Head of caudate nucleus (tissue), 42 donors: ENCODE measurements at places on chromosomes 13 and 19.
A peak's percentile ranks its signal among the peaks of the same experiment; 100 is the strongest.

DNA sequence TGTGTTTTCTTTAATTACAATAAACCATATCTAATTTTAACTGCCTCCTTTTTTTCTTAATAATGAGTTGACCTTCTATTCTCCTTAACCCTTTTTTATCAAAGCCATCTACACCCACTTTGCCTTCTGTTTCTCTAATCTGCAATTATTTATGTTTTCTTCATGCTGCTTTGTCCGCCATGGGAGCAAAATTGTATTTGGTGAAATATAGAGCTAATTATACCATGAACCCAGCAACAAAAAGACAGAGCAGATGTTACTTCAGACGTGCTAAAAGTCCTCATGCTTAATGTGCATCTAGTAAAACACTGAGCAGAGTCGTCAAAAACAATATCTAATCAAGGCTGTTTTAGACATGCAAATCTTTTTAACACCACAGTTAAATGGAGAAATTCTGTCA, 264.7 kb downstream of the DACH1 start:
- DNase-seq, result no peak

- DNase-seq, result no peak
Measured at GRCh38 chr19:46665072-46665471, 4.1 kb upstream of the DACT3 start.

DNA sequence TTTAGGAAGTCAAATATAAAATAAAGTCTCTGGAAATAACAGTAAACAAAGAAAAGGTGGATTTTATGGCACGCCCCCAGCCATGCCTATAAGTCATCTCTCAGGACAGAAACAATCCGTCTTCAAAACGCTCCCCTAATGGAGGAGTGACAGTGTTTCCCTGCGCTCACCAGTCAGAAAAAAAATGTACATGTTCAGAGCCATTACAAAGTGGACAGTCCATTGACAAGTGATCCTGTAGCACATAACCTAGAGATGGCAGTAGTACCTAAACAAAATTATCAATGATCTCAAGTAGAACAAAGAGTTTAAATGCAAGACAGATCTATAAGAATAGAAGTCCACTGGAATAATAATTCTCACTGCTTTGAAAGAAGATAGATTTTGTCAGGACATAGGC, 891.7 kb upstream of the MIR17HG start:
- DNase-seq, result no peak

DNA sequence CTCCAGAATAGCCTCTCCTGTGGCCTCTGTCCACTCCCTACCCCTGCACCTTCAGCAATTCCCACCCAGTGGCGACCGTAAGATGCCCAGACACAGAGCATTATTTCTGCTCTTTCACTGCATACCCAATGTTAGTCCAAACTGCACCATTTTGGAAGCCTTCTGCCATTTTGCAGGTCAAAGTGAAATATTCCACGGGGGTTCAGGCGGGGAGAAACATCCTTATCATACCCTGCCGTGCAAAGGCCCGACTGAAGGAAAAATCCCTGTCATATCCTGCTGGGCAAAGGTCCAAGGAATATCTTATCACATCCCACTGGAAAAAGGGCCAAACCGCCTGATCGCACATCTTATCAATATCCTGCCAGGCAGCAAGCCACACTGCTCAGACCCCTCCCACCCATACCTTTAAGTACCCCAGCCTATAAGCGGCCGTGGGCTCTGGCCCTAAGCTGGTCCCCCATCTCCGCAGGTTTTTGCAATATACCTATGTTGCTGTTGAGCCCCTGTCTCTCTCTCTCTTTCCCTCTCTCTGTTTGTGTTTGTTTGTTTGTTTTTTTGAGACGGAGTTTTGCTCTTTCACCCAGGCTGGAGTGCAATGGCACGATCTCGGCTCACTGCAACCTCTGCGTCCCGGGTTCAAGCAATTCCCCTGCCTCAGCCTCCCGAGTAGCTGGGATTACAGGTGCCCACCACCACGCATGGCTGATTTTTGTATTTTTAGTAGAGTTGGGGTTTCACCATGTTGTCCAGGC, 18.2 kb downstream of the CLEC11A start:
- DNase-seq, result no peak

- DNase-seq, result no peak
Measured at GRCh38 chr19:2027361-2027760, 11.8 kb upstream of the BTBD2 start.

DNA sequence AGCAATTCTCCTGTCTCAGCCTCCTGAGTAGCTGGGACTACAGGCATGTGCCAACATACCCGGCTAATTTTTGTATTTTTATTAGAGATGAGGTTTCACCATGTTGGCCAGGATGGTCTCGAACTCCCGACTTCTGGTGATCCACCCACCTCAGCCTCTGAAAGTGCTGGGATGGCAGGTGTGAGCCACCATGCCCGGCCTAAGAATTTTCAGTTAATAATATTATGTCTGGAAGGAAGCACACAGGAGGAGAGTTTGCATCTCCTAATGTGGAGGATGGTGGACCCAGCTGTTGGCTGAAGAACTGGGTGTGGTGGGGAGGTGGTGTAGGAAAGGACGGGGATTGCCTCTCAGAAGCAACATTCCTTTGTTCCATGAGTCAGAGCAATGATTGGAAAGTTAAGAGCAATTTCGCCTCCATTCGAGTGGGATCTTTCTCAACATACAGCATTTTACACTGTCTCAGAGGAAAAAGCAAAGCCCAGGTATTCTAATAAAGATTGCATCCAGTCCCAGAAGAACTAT, 11.9 kb downstream of the PDCD2L start:
- no peak for DNase-seq

DNA sequence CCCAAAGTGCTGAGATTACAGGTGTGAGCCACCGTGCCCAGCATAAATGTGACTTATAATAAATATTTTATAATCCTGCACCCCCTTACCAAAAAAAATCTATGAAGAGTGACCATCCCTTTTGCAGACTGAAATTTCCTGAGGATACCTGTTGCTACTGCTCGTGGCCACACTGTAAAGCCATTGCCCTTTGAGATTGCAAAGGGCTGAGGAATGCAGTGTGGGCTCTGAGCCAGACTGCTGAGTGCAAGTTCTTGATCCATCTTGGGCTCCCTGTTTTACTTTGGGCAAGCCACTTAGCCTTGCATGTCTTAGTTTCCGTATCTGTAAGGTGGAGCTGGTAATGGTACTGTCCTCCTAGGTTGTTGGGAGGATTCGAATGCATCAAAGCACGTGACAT, 23.4 kb downstream of the SIPA1L3 start:
- no peak for DNase-seq

- DNase-seq, result no peak
Measured at GRCh38 chr19:36819130-36819630, 19.0 kb downstream of the ZNF790 start.

DNA sequence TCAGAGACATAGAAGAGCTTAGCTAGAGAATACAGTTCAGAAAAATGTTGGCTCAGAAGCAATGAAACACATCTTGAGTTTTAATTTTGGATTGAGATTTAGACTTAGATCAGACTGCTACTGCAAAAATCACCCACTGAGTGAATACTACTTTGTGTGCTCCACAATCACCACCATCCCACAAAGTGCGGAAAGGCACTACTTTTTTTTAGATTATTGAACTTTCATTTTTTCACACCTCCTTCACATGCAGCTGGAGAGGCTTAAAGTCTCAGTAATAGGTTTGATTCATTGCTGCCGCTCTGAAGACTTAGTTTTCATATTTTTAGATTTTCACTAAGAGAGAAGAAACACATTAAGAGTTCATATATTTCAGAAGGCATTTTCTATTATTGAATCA, 289.9 kb upstream of the PRR20A start:
- DNase-seq, result no peak

GRCh38 chr13:27024776-27025492, 146.7 kb downstream of the USP12 start:
- DNase-seq, result no peak

GRCh38 chr19:2274185-2274711, 7.7 kb downstream of the PEAK3 start:
- DNase-seq, result no peak

DNA sequence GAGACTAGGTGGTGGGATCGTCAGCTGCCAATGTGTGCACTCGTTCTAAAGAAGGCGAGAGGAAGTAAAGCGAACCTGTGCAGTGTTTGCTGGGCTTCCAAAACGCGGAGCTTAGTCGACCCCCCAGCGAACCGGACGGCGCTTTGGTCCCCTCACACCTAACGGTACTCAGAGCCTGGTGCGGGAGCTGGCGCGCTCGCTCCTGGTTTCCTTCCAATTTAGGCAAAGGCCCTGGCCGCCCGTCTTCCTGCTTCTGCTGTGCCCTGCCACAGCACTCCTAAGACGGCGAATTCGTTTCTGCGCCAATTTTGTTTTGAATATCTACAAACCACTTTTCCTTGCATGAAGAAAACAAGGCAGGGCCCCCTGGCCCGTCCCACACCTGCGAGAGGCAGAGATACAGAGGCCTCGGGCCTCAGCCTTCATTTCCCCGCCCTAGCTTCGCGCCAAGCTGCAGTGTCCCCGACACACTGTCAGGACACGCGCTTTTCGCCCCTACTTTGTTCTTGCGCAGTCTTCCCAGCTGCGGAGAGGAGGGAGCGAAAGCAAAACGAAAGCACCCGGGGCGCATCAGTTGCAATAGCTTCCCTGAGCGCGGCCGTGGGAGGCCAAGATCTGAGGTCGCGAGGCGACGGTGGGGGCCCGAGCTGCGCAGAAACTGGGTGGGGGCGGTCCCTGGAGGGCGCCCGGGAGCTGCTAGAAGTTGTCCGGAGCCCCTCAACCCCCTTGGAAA, 111.9 kb downstream of the KCNRG start:
- DNase-seq, result no peak

GRCh38 chr19:57338877-57339276, 12.2 kb upstream of the ZNF304 start:
- DNase-seq, result no peak

DNA sequence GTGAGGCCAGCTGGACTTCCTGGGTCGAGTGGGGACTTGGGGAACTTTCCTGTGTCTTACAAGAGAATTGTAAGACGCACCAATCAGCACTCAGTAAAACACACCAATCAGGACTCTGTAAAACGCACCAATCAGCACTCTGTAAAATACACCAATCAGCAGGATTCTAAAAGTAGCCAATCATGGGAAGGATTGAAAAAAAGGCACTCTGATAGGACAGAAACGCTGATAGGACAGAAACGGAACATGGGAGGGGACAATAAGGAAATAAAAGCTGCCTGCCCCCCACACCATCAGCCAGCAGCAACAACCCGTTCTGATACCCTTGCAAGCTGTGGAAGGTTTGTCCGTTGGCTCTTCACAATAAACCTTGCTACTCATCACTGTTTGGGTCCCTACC, 73.1 kb upstream of the SGCG start:
- no peak for DNase-seq

GRCh38 chr13:35826626-35827254, 304.4 kb downstream of the DCLK1 start:
- no peak for DNase-seq

- peak; percentile 77 for DNase-seq
Measured at GRCh38 chr19:49150106-49150943, 4.9 kb downstream of the HRC start.

GRCh38 chr19:30358821-30359580, 13.2 kb upstream of the ZNF536 start:
- no peak for DNase-seq

DNA sequence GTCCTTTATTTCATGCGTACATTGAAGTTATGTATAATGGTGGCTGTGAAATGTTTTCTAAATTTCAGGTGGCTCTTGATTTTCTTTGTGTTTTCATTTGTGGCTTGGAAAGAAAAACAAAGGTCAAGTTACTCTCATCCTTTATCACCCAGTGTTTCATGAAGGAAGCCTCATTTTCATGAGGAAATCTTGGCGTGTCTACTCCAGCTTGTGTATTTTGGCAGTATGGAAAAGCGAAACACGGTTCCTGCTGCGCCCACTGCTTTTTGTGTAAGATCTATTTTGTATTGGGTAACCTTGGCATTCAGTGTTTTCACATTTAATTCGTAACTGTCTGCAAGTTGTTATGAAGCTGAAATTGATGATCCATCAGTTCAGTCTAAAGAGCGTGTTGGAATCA, 147.0 kb upstream of the RNF113B start:
- DNase-seq, result no peak

GRCh38 chr13:25886438-25887214, 165.2 kb downstream of the SHISA2 start:
- DNase-seq, result no peak

DNA sequence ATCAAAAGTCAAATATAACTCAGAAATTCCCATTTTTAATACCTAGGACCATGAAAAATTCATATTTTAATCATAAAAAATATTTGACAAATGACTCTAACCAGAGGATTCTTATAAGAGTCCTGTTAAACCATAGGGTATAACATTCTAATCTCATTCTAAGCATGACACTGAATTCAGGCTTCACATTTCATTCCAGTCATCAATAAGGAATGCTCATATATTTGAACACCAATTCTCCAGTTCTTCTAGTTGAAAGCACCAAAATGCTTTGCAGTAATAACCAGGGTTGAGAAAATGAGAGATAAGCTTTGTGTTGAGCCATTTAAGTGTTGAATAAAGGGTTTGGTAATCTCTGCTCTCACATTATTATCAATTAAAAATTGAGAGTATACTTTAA, 147.5 kb downstream of the VWA8 start:
- no peak for DNase-seq

DNA sequence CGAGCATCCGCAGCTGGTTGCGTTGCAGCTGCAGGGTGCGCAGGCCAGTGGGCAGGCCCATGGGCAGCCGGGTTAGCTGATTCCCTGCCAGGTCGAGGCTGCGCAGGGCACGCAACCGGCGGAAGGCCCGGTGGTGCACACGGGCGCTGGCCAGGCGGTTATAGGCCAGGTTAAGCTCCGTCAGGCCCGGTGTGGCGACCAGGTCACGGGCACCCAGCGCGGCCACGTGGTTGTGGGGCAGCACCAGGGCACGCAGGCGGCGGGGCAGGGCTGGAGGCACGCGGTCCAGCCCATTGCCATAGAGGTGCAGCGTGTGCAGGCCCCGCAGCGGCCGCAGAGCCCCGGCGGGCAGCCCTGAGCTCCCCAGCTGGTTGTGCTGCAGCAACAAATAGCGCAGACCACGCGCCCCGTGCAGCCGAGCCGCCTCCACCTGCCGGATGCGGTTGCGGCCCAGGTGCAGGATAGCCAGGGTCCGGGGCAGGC, 5.3 kb downstream of the PODNL1 start:
- DNase-seq, result no peak

GRCh38 chr19:2607712-2608601, 94.5 kb downstream of the GNG7 start:
- peak; percentile 65 for DNase-seq

DNA sequence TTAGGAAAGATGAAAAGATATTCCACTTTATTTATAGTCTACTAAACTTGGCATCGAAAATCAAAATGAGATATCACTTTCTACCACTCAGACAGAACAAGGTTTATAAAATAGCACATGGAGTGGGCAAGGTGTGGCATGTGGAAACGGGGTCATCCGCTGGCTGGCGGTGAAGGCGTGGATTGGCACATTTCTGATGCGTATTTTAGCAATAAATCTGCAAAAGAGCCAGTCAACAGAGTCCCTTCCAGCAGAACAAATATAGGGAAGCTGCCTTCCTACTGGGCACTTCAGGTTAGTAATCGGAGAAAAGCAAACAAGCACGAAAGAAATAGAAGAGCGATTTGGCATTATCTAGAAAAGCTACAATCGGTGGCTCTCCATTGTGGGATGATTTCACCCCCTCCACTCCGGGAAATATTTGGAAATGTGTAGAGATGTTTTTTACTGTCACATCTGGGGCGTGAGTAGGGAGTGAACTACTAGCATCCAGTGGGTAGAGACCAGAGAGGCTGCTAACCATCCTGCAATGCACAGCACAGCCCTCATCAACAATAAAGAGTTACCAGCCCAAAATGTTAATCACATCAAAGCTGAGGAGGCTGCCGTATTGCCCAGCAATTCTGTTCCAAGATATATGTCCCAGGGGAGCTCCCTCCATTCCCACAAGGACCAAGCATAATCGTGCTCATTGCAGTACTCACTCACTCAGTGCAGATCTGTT, 116.1 kb upstream of the PEG3 start:
- no peak for DNase-seq
